ENCODE measurements at places on chromosomes 13 and 19. TPM values are rescaled to one million over a fixed set of nuclear protein-coding genes. Genes with fewer than 3 reads are reported as not detected.

The ZNF253 gene
- total RNA-seq: 16.1 TPM

The ATXN8OS gene
- not detected for total RNA-seq

DNA sequence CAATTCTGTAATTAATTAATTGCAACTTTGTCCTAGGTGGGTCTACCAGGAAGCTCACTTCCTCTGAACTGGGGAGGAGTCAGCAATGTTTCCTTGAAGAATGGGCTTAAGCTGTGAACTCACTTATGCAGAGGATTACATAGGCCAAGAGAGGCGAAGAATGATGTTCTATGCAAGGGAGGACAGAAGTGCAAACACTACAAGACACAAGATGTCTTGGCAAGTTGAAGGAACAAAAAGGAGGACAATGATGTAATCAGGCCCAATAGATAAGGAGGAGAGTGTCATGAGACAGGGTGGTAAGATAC, 275.9 kb downstream of the LHFPL6 start:
- DNase-seq: no peak

- DNase-seq: peak; percentile 46
Measured at GRCh38 chr13:110387451-110388107, 80.5 kb downstream of the COL4A2 start.

- no peak for DNase-seq
Measured at GRCh38 chr19:15045506-15045905, 3.8 kb upstream of the CASP14 start.

GRCh38 chr19:2076526-2076944, 19.6 kb downstream of the MOB3A start:
- DNase-seq: no peak

Data from activated CD4-positive, alpha-beta T cell treated with anti-CD3 and anti-CD28 coated beads for 36 hours (primary cell).